ENCODE measurements at places on chromosomes 12 and 14. TPM values are rescaled to one million over a fixed set of nuclear protein-coding genes. Genes with fewer than 3 reads are reported as not detected.

Gene ZNF839
- 15.3 TPM for total RNA-seq

Gene PLEKHG3
- 126 TPM for total RNA-seq

GRCh38 chr12:117192057-117192456 is 1.8 kb upstream of the FBXO21 start:
- DNase-seq, result no peak

- DNase-seq, result no peak
Measured at GRCh38 chr14:95137164-95137803, 20.0 kb downstream of the DICER1 start.
